GM13976 (cell line): ENCODE measurements at places on chromosomes 7 and 10.

- DNase-seq: peak; percentile 60
Observed at GRCh38 chr7:1458683-1459511, at the start of gene MICALL2. Gene MICALL2, minus strand, starts transcription at chr7:1459470. Its CDS starts 144 bp downstream, at chr7:1459326.

GRCh38 chr7:109611656-109612055 lies 1042.0 kb downstream of the DNAJB9 start:
- no peak for DNase-seq

- no peak for DNase-seq
Observed at GRCh38 chr10:120962756-120963593, 111.8 kb downstream of the WDR11 start.

GRCh38 chr10:12061124-12061523 lies 7.6 kb upstream of the DHTKD1 start:
- no peak for DNase-seq

DNA sequence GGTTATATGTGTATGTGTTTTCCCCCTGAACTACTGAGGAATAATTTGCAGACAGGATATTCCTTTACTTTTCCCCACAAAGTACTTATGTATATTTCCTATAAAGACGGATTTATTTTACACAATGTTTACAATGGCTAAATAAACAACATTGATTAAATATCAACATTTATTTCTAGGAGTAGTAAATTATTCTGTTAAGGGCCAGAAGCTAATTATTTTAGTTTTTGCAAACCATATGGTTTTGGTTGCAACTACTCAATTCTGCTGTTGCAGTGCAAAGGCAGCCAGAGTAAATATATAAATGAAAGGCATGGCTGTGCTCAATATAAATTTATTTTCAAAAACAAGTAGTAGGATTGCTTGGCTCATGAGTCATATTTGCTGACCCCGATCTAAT lies 907.1 kb upstream of the MBL2 start:
- DNase-seq: no peak

GRCh38 chr7:88347090-88347489 lies 40.4 kb upstream of the STEAP4 start:
- no peak for DNase-seq

GRCh38 chr10:6167456-6167855 lies 35.3 kb upstream of the PFKFB3 start:
- no peak for DNase-seq

GRCh38 chr10:76558996-76559891 lies 1078.4 kb downstream of the KCNMA1 start:
- no peak for DNase-seq

- no peak for DNase-seq
Observed at GRCh38 chr10:131269776-131270460, 41.6 kb downstream of the TCERG1L start.

DNA sequence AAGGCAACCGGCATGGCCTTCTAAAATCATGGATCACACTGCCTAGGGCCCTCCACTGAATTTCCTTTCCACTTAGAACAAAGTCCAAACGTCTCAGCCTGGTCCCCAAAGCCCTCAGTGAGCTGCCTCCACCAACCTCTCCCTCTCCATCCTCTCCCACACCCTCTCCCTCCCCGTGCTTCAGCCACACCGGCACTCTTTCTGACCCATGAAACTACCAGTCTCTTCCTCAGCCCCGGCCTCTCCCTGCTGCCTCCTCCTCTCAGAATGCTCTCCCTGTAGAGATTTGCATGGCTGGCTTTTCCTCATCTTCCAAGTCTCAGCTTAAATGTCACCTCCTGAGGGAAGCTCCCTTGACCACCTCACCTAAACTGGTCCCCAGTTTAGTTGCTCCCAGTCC lies 219.0 kb upstream of the ZMIZ1 start:
- no peak for DNase-seq

DNA sequence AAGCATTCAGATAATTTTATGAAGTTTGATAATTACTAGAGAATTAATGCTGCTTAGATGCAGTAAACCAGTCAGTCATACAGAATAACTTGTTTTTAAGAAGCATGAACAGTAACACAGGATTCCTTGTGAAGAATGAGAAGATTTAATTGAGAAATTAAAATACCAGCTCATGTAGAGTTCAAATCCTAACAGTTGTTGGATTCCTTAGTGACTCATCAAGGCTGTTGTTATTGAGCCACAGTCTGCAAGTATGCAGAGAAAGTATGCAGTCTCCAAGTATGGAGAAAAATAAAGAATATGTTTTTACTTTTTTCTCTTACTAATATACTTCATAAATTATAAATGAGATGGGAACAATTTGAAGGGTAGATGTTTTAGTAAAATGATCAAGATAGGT lies 30.2 kb upstream of the CYP26C1 start:
- no peak for DNase-seq

DNA sequence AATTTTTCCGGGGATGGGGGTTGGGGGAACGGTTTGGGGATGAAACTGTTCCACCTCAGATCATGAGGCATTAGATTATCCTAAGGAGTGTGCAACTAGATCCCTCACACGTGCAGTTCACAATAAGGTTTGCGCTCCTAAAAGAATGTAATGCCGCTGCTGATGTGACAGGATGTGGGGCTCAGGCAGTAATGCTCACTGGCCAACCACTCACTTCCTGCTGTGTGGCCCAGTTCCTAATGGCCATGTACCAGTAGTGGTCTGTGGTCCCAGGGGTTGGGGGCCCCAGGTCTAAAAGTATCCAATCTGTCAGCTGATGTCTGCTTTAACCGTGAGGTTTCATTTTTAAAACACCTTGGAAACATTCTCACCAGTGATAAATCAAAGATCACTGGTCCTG lies 2.2 kb downstream of the STN1 start:
- DNase-seq: peak; percentile 22

DNA sequence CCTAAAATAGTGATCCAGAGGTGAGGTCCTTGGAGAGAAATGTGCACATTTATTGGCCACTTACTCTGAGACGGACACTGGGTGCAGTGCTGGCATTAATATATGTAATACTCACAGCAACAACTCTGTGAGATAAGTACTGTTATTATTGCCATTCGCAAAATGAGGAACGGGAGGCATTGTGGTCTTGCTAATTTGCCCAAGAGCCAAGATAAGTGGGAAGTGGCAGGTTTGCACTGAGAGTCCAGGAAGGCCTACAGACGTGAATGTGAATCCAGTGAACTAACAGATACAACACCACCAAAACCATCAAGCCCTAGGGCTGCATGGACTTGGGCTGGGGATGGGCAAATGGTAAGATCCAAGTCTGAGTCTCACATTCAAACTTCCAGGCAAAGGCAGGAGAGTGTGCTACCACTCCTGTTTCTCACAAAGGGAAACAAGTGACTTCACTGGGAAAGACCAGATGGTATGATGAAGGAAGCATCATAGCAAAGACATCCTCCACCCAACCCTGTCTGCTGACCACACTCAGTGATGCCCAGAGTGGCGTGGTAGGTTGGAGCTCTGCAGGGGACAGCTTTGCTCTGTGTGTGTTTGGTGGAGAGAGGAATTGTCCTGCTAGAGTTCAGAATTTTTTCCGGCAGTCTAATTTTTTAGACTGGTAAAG lies 19.2 kb downstream of the TMEM273 start:
- no peak for DNase-seq

DNA sequence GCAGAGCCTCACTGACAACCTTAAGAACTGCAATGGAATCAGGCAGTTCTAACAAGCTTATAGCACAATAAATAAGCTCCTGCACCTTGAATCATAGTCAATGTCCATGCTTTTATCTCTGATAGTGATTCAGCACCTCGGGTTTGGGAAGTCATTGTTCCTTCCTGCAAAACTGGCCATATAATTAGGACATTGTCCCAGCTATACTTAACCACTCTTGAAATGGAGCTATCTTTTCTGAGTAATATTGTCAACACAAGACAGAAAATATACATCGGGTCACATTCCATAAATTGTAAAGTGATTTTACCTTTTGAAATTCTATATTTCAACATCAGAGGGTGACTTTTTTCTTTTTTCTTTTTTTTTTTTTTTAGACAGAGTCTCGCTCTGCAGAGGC lies 682.8 kb downstream of the KCNMA1 start:
- DNase-seq: no peak

GRCh38 chr7:24949884-24950283 lies 30.1 kb downstream of the OSBPL3 start:
- DNase-seq: no peak

DNA sequence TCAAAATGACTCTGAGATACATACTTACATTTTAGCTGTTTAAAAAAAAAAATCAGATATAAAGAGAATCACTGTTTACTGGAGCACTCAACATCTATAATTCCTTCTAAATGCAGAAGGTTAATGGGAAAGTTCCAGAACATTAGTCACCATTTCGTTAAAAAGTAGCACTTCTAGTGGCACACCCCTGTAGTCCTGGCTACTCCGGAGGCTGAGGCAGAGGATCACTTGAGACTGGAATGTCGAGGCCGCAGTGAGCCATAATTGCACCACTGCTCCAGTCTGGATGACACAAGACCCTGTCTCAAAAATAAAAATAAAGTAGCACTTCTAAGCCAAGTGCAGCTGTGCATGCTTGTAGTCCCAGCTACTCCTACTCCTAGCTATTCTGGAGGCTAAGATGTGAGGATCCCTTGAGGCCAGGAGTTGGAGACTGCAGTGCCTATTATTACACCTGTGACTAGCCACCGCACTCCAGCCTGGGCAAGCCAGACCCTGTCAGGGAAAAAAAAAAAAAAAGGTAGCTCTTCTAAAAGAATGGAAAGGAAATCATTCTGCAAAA lies 2.2 kb downstream of the FGFBP3 start:
- DNase-seq: no peak

- DNase-seq: no peak
Observed at GRCh38 chr10:23886355-23886754, 322.6 kb upstream of the KIAA1217 start.

DNA sequence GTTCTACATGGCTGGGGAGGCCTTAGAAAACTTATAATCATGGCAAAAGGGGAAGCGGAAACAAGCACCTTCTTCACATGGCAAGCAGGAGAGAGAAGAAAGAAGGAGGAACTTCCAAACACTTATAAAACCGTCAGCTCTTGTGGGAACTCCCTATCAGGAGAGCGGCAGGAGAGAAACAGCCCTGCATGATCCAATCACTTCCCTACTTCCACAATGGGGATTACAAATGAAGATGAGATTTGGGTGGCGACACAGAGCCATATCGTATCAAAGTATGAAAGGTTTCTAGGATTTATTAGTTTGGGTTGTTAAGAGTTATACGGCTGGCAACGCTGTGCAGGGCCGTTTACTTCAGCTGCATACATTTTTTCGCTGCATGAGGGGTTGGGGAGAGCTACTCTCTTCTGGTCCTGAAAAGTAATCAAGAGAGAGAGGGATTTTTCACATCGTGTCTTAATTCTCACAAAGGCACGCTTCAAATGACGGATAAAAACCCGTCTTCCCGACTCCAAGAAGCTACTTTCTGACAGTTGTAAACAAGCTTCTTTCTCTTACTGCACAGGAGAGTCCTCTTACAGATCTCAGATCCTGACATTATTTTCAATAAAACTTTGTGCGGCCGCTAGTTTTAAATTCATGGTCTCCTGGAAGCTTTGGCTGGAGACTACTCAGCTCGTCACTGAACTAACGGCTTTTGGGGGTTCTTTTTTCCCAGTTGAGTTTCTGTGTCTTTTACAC lies 751 bp upstream of the GTPBP10 start:
- DNase-seq: peak; percentile 25

- DNase-seq: no peak
Observed at GRCh38 chr7:104933521-104933988, 80.5 kb upstream of the KMT2E start.

GRCh38 chr7:148681821-148682220 lies 16.9 kb upstream of the CUL1 start:
- no peak for DNase-seq

- no peak for DNase-seq
Observed at GRCh38 chr7:77422500-77422899, 6.4 kb upstream of the GSAP start.

DNA sequence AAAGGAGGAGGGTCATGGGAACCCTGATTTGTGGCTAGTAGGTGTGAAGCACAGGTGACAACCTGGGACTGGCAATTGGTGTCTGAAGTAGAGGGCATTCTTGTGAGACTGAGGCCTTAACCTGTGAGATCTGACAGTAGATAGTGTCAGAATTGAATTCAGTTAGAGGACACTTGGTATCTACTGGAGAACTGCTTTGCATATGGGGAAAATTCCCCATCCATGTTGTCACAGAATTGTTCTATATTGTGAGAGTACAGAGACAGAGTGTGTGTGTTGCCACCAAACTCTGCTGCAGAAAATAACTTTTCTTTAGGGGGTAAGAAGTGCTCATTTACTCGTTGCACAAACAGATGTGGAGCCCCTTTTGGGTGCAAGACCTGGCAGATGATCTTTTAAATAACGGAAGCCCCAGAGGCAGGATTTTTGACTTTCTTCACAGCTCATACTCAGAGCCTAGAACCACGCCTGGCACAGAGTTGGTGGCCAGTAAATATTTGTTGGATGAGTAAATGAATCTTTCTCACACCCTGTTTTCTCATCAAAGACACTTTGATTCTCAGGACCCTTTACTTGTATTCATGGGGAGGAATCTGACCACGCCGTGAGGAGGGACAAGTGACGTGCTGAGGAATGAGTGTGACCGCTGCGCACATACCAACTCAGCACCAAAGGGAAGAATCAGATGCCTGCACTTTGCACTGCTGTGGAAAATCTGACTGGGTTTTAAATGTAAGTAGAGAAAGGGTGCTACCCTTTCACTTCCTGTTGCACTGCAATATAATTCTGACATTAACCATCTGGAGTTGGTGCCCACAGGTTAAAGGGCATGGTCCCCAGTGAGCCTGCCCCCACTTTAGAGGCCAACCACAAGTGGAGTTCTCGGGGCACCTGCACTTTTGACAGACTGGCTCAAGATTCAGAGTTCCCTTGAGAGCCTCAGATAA lies 39.2 kb upstream of the SDHAF3 start:
- DNase-seq: no peak

DNA sequence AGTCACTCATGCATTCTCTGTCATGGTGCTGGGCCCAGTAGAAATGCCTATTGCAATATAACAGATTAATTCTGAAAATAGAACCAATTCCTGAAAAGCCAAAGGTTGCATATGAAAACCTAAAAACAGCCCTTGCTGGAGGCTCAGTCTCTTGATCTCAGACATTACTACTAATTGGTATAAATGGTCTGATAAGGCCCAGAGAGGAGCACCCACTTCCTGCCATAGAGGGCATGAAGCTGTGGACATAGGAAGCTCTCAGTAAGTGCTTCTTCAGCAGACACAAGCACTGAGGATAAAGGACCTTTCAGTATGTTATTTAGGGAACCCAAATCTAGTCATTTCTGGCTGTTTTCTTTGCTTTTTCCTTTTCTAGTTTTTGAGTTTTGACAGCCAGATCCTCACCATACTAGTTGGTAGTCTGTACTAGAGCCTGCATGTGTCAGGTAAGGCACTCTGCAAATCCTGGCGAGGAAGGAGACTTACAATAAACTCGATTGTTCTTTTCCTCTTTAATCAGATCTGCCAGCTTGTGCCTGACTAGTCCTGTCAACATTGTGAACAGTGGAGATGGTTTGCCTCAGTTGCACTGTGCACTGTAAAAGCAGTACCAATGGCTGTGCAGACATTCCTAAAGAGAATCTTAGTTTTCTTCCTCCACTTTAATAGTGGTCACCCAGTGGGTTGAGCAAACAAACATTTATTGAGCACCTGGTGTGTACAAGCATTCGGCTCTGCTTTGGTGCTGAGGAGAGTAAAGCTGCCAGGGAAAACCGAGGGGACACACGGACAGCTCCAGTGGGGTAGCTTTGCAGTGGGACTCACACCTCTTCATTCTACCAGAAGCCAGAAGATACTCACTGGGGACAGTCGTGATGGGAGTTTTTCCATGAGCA lies 140.9 kb downstream of the CHN2 start:
- no peak for DNase-seq
